ENCODE measurements at places on chromosomes 4 and X.

GRCh38 chr4:119136546-119136945 lies 914 bp downstream of the MYOZ2 start:
- DNase-seq: no peak

DNA sequence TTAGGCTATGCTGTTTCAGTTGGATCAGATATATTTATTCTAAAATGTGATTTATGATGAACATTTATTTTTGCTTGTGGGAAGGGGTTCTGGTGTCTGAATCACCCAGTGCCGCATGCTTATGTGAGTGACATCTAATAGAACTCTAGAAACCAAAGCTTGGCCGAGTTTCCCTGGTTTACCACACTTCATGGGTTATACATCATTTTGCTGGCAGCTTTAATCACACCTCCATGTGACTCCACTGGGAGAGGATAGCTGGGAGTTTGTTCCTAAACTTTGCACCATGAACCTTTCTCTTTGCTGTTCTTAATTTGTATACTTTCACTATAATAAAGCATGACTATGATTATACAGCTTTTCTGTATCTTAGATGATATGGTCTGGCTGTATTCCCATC lies 382.9 kb downstream of the INPP4B start:
- DNase-seq: no peak

DNA sequence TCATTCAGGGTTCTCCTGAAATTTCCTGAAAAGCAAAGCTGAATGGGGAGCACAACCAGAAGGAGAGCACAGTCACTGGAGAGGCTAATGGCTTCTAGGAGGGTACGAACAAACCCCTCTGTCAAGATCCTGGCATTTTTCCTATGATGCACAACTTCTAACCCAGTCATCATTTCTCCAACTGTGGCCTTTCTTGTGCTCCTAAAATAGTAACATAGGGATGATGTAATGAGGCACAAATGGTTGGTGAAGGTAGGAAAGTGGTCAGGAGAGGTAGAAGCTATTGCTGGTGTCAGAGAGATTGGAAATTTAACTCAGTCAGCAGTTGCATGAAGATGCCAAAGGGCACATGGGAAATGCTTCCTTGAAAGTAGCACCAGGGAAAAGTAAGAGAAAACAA lies 52.7 kb downstream of the SLC10A7 start:
- no peak for DNase-seq

DNA sequence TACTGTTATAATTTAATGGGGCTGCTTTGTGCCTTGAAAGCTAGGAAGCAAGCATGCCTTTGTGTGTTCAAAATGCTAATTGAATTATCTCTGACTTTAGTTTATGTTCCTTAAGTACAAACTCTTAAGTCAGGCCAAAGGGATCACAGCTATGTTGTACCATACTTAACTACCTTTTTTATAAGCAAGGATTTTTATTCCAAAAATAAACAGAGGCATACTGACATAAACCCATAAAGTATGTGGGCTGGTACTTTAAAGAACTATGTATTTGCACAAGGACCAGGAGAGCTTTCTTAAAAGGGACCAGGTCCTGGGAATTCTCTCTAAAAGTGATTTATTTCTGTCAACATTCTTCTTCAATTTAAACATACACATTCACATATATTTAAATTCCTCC lies 57.8 kb upstream of the HCCS start:
- DNase-seq: no peak

DNA sequence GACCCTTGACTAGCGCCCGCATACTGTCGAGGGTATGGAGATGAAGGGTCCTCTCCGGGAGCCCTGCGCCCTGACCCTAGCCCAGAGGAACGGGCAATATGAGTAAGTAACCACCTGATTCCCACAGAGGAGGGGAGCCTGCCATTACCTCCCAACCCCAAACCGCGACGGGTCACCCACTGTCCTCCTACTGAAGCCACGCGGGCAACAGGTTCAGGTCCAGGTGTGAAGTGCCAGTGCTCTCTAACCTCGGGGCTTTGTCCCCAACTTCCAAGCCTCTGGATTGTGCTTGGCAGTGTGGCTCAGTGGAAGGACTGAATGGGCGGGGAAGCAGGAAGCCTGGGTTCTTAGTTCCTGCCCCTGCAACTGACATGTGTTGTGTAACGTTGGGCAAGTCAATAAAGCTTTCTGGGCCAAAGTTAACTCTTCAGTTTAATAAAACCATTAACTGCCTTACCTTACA lies 694 bp downstream of the OCRL start:
- peak; percentile 20 for DNase-seq

DNA sequence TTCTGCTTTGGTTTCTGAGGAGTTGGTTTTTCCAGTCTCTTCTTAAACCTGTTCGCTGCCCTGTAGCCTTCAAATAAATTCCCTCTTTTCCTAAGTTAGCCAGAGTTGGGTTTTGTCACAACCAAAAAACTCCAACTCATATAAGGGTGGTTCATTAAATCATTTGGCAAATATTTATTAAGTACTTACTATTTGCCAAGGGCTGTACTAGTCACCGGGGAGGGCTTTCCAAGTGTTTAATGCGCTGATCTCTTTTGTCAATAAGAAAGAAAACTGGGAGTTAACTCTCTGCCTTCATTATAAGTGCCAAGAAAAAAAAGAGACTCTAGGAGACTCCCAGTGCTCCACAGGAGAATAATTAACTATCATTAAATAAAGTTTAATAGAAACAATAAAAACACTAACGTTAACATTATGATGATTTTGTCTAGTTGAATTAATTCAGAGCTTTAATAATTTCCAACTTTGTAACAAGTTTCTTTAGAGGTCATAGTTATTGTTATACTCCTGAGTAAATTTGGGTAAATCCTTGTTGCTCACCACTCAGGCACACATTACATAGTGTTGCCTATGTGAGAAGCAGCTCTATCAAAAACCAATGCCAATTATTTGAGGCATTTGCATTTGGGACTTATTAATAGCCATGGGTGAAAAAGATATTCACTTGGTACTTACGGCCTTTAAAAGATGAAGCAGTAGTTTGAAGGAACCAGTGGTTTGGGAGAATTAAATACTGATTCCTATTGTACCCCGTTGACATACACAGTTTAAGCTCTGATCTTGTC lies 122.5 kb upstream of the TEX13D start:
- no peak for DNase-seq

GRCh38 chrX:112457788-112458187 lies 221.9 kb downstream of the LHFPL1 start:
- no peak for DNase-seq

DNA sequence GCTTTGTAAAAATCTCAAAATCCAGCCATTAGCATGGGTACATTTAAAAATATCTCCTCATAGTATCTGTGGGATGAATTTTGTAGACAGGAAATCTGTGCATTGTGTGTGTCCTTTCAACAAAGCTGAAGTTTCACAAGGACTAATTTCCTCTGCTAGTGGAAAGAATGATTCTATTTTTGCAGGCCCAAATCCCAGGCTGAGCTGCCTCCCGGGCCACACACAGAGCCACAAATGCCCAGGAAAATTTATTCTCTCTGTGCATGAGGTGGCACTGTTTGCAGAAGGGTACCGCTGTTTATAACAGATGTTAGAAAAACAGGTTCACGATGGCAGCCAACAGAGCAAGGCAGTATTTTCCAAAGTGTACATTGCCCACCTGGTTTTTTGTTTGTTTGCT lies 11.0 kb upstream of the VCX3B start:
- no peak for DNase-seq

- DNase-seq: no peak
Measured at GRCh38 chrX:99914635-99915034, 495.4 kb downstream of the PCDH19 start.

GRCh38 chrX:13685126-13685763 lies 3.7 kb upstream of the RAB9A start:
- DNase-seq: no peak

- no peak for DNase-seq
Measured at GRCh38 chrX:65502618-65503017, 32.0 kb downstream of the LAS1L start.

GRCh38 chr4:77010841-77011354 lies 61.3 kb downstream of the SEPTIN11 start:
- peak; percentile 34 for DNase-seq
